ENCODE measurements at places on chromosomes 4 and X. TPM values are rescaled to one million over a fixed set of nuclear protein-coding genes. Genes with fewer than 3 reads are reported as not detected.
A peak's percentile ranks its signal among the peaks of the same experiment; 100 is the strongest.

The COPS4 gene
- 33.7 TPM for total RNA-seq

GRCh38 chr4:122688529-122689140, 43.9 kb upstream of the BBS12 start:
- peaks cover 37% of the 10 kb centered on the region for H3K4me1 ChIP-seq
- peaks cover 7% of the 10 kb centered on the region for H3K27me3 ChIP-seq
- H3K4me3 ChIP-seq: no peak overlapping the region
- no peak overlapping the region for H3K27ac ChIP-seq
- DNase-seq: no peak

The GPR173 gene
- not detected for total RNA-seq

The NXF2B gene
- not detected for total RNA-seq

- H3K4me3 ChIP-seq: no peak overlapping the region
- peaks cover 4% of the 10 kb centered on the region for H3K36me3 ChIP-seq
- H3K27ac ChIP-seq: no peak overlapping the region
- peaks cover 11% of the 10 kb centered on the region for H3K4me1 ChIP-seq
- DNase-seq: no peak
These were observed 33.4 kb downstream of the RUFY3 start for GRCh38 chr4:70754990-70755688.

- no peak overlapping the region for H3K27ac ChIP-seq
- no peaks in the 10 kb centered on the region for H3K36me3 ChIP-seq
- H3K4me1 ChIP-seq: no peaks in the 10 kb centered on the region
- DNase-seq: no peak
These were observed 10.3 kb upstream of the PHEX start for GRCh38 chrX:22021751-22022324.

The GABRB1 gene
- not detected for total RNA-seq

The TMEM35A gene
- not detected for total RNA-seq

The ZMYM3 gene
- total RNA-seq: 31.9 TPM

The VCX2 gene
- not detected for total RNA-seq

The SMIM10L2A gene
- total RNA-seq: 0.58 TPM

The JCHAIN gene
- total RNA-seq: not detected

- DNase-seq: no peak
- no peaks in the 10 kb centered on the region for H3K4me1 ChIP-seq
- no peak overlapping the region for H3K27ac ChIP-seq
- H3K4me3 ChIP-seq: no peak overlapping the region
- no peaks in the 10 kb centered on the region for H3K27me3 ChIP-seq
- no peaks in the 10 kb centered on the region for H3K36me3 ChIP-seq
These were observed 324.7 kb downstream of the STK32B start for GRCh38 chr4:5376015-5376414.

DNA sequence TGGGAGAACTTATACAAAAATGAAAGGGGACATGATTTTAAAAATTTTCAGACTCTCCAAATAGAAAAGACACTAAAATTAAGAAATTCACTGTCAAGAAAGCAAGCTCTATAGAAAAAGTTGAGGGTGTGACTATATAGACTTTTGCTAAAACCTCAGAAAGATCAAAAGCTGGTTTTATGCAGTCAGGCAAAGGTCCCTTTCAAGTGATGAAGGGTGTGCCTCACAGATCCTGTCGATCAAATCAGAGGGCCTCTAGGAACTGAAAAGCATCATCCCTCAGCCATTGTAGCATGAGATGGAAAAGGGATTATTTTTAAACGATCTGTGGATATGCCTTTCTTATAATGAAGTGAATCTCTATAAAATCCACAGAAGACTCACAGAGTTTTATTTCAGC, 116.5 kb downstream of the FAM13A start:
- H3K27me3 ChIP-seq: no peaks in the 10 kb centered on the region
- H3K4me1 ChIP-seq: peaks cover 10% of the 10 kb centered on the region
- H3K36me3 ChIP-seq: no peaks in the 10 kb centered on the region
- DNase-seq: no peak

DNA sequence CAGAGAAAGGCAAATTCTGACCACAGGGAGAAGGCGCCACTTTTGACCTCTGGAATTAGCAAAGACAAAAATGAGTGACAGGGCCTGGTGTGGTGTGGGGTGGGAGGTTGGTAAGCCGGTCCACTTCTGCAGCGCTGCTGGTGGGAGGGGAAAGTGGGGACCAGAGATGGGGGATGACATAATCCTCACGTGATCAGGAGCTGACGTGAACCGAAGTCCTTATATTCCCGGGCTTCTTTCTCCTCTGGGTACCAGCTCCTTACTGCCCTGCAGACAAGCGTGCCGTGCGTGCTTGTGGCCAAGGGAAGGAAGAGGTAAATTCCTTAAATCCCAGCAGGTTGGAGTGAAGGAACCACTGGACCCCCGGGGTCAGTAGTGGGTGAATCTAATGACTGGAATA, at the start of gene TCEAL7:
Gene TCEAL7, plus strand, starts transcription at position 249 of the 400 bp plus-strand sequence. CDS start 1,165 bp downstream, outside the sequence.
- H3K4me3 ChIP-seq: no peak within 1 kb of the TSS
- H3K27ac ChIP-seq: no peak within 1 kb of the TSS
- H3K4me1 ChIP-seq: no peaks in the 10 kb centered on the region
- no peak for DNase-seq
- H3K36me3 ChIP-seq: no peaks in the 10 kb centered on the region

DNA sequence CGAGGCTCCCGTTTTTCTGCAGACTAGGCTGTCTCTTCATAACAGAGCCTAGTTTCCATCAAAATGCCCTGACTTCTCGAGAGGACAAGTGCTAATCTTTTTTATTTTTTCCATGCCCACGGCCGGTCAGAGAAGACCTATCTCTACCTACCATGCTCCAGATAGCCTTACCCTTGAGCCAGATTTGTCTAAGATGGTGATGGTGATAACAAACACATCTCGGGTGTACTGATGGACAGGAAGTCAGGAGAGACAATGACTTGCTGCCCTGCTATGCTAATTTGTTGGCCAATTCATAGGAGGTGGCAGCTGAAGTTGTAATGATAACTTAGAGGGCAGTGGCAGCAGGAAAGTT, 42.2 kb upstream of the NKRF start:
- peaks cover 49% of the 10 kb centered on the region for H3K36me3 ChIP-seq
- peak overlapping the region; percentile 84 for H3K27ac ChIP-seq
- no peaks in the 10 kb centered on the region for H3K27me3 ChIP-seq
- DNase-seq: no peak
- peaks cover 44% of the 10 kb centered on the region for H3K4me1 ChIP-seq

The PRMT9 gene
- total RNA-seq: 13.4 TPM

GRCh38 chr4:185270037-185270436, 60.6 kb downstream of the SNX25 start:
- H3K27ac ChIP-seq: no peak overlapping the region
- peaks cover 20% of the 10 kb centered on the region for H3K36me3 ChIP-seq

DNA sequence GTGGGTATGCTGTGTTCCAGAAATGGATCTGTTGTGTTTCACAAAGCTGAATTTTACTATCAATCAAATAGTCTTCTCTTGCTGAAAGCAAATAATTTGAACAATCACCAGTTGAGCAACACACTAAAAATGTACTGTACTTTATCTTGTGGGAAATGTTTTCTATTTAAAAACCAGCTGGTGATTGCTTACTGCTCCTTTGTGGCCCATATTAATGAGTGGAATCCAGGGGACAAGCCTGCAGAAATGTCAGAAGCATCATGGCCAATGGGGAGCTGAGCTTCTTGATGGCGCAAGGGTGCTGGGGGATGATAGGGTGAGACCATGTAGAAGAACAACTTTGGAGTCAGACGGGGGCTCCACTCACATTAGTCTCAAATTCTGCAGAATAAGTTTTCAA, 346.2 kb downstream of the ARHGAP10 start:
- no peak overlapping the region for H3K4me3 ChIP-seq
- H3K27ac ChIP-seq: no peak overlapping the region
- H3K36me3 ChIP-seq: peaks cover 40% of the 10 kb centered on the region
- no peaks in the 10 kb centered on the region for H3K27me3 ChIP-seq
- no peaks in the 10 kb centered on the region for H3K4me1 ChIP-seq

GRCh38 chr4:79315891-79316290, 10.0 kb downstream of the NAA11 start:
- H3K4me3 ChIP-seq: no peak overlapping the region
- no peaks in the 10 kb centered on the region for H3K27me3 ChIP-seq
- no peaks in the 10 kb centered on the region for H3K36me3 ChIP-seq
- DNase-seq: no peak

The ZFP92 gene
- total RNA-seq: 1.5 TPM

DNA sequence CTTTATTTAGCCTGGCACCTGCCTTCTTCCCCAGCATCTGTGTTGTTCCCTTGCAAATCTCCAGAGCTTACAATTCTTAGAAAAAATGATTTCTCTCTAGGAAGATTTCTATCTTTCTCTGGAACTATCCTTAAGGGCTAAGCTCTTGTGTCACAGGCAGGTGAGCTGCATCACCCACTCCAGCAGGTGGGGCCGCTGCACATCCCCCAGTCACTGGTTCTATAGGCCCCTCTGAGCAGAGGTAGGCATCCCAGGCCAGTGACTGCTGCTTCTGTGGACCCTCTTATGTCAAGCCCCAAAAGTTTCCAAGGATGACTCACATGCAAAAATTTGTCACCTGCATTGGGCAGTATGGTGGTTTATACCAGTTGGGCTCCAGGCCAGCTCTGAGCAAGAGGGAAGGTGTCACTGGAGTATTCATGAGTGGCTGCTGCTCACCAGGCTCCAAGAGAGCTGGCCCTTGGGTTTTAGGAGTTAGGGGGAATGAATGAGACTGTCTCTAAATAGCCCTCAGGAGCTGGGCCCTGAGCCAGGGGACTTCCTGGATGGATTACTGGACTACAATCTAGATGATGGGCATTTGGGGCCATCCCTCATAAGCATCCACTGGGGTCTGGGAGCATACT, 208.1 kb upstream of the EOLA2 start:
- H3K36me3 ChIP-seq: no peaks in the 10 kb centered on the region
- H3K27me3 ChIP-seq: peaks cover 5% of the 10 kb centered on the region
- H3K27ac ChIP-seq: no peak overlapping the region
- H3K4me3 ChIP-seq: no peak overlapping the region

The SPIN2B gene
- total RNA-seq: 9.0 TPM

GRCh38 chrX:149374751-149375150, 130.4 kb downstream of the IDS start:
- H3K27ac ChIP-seq: no peak overlapping the region
- H3K4me3 ChIP-seq: no peak overlapping the region
- DNase-seq: no peak
- no peaks in the 10 kb centered on the region for H3K27me3 ChIP-seq
